ENCODE measurements at places on chromosomes 6 and 20.

DNA sequence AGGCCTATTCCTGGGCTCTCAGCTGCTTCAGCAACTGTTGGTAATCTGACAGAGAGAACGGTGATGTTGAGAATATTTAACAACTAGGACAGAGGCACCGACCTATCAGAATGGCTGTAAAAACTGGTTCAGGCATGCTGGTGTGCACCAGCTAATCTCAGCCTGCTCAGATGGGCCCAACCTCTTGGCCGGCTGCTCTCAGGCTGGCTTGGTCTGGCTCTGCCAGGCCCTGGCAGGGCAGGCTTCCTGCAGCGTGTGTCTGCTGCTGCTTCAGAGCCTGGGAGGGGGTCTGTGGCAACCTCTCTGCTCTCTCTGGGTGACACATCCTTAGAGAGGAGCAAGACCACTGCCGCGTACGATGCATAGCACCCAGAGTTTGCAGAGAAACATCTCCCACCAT lies 4.8 kb downstream of the SLC2A12 start:
- DNase-seq: no peak

DNA sequence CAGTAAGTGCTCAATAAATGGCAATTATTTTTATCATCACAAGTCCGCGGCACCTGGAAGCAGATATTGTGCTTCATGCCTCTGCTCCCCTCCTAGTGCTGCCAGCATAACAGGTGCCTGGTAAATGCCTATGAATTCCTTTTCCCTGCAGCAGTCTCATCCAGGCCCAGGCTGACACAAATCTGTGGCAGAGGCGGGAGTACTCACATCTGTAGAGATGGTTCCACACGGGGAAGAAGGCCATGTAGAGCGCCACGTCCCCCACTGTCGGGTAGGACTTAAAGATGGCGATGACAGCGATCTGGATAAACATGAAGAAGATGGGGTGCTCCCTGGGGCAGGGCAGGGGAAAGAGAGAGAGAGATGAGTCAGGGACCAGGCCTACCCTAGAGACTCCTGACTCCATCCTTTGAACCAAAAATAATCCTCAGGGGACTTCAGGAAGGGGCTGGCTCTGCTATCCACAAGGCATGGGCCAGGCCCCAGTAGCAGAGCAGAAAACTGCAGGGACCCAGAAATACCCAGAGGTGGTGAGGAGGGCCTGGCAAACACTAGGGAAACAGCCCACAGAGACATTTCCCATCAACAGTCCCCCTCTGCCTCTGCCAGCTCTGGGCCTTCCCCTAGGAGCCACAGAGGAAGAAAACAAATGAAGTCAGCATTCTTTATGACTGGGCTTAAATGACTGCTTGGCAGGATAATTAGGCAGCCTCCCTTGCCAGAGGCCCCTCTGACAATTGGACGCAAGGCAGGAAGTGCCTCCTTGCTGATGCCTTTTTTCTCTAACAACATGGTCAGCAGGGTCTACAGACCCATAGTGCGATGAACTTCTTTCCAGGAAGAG lies 23.0 kb downstream of the MAP1LC3A start:
- no peak for DNase-seq

GRCh38 chr20:63915471-63915870 lies 20.5 kb downstream of the DNAJC5 start:
- DNase-seq: no peak

DNA sequence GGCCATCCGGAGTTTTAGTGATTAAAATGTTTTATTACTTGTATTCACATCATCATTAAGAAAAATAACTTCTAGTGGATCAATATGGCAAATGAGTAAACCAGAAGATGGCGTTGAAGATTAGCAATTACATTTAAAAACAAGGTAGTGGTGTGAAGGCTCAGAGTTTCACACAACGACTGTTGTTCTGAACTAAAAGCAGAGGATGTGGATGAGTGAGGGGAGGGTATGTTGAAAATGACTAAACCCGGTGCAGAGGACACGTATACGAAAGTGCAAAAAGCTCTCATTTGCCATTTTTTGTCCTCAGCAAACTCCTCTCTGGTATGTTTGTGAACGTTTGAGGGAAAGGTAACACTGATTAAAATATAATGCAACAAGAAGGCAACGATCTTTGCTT lies 1.9 kb upstream of the IRF4 start:
- DNase-seq: no peak

- peak; percentile 82 for DNase-seq
These were observed 33.8 kb upstream of the SCRT2 start for GRCh38 chr20:709423-709822.

- DNase-seq: no peak
These were observed 1404.0 kb upstream of the ADGRB3 start for GRCh38 chr6:67231092-67231491.

DNA sequence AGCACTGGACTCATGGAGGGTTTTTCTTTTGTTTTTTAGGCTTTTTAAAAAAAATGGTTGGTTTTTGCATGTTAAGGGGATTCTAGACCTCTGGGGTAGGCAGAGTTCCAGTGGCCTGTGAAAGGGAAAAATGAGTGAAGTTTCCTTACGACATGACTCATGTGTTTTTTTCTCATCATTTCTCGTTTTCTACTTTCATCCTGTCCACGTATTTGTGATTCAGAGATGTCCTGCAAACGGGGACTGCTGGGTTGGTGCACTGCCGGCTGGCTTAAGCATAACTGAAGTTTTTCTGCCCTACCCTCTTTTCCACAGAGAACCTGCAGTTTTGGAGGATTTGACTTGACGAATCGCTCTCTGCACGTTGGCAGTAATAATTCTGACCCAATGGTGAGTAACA lies 182.3 kb downstream of the SASH1 start:
- DNase-seq: no peak

GRCh38 chr6:71393981-71394432 lies 105.4 kb downstream of the OGFRL1 start:
- DNase-seq: no peak

GRCh38 chr6:166739976-166740318 lies 112.9 kb upstream of the RPS6KA2 start:
- no peak for DNase-seq

DNA sequence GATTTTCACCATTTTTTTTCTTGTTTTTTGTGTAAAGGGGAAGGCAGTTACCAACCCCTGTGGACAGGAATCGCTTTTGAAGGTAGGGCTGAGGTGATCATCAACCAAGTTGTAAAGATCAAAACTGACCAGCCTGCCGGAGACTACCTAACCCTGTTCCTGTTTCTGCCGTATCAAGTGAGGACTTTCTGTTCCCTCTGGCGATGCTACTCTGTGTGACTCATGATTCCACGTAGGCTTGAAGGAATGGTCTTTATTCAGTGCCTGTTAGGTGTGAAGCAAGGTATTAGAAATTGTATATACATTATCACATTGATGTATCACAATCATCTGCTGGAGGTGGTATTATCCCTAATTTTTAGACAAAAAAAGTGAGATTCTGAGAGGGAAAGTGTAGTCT lies 161.3 kb downstream of the SOX4 start:
- no peak for DNase-seq

- DNase-seq: no peak
These were observed 18.6 kb upstream of the POLR1H start for GRCh38 chr6:30042476-30042875.

DNA sequence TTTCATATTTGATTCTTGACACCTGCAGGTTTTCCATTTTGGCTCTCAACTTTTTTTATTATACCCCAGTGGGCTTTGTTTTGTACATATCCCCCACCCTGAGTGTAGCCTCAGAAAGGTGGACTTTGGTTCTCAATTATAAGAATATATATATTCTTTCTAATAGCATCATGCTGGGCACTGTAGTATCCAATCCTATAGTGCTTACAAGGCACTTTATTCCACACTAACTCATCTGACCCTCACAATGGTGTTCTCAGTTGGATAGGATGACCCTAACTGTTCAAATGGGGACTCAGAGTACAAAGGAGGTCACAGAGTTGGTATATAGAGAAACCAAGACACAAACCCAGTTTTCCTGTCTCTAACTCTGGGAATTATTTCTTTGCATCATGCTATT lies 48.9 kb upstream of the SNAP25 start:
- DNase-seq: no peak

- no peak for DNase-seq
These were observed 145.5 kb upstream of the STMND1 start for GRCh38 chr6:16956361-16956760.

GRCh38 chr20:31739550-31739977 lies 474 bp downstream of the TPX2 start:
- no peak for DNase-seq

GRCh38 chr6:38407192-38407591 lies 232.5 kb downstream of the BTBD9 start:
- no peak for DNase-seq

- no peak for DNase-seq
These were observed 429.7 kb upstream of the RUNX2 start for GRCh38 chr6:44898296-44898930.

GRCh38 chr6:20490591-20490990 lies 43.7 kb upstream of the CDKAL1 start:
- DNase-seq: no peak

- no peak for DNase-seq
These were observed 1.9 kb upstream of the PTPN1 start for GRCh38 chr20:50508171-50508755.

DNA sequence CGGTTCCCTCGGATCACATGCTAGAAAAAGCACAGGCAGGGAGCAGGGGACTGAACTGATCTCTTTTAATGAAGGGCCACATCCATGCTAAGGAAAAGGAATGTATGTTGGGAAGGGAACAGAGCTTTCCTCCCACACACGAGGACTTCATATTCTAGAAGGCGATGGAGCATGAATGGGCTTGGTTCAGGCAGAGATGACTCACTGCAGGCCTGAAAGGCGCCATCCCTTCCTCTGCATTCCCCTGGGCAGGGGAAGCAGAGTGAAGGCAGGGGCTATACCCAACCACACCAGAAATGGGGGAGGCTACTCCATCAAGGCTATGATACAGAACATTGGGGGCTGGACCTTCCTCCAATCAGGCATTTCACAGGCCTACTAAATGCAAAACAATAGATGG lies 30.6 kb downstream of the ELMO2 start:
- no peak for DNase-seq

DNA sequence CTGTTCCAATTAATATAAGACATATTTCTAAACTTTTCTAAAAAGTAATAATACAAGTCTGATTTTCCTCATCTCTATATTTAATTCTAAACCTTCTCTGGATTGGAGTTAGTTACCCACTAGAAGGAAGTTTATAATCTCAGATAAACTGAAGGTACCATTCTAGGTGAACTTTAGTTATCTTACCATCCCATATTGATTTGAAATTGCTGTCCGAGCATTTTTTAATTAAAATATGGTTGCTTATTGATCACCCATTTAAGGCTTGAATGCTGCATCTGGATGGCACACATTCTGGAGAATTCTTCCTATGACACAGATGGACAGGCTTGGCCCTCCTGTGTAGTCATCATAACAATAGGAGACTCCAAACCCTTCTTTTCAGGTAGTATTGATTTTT lies 8.0 kb downstream of the RNF182 start:
- DNase-seq: no peak

DNA sequence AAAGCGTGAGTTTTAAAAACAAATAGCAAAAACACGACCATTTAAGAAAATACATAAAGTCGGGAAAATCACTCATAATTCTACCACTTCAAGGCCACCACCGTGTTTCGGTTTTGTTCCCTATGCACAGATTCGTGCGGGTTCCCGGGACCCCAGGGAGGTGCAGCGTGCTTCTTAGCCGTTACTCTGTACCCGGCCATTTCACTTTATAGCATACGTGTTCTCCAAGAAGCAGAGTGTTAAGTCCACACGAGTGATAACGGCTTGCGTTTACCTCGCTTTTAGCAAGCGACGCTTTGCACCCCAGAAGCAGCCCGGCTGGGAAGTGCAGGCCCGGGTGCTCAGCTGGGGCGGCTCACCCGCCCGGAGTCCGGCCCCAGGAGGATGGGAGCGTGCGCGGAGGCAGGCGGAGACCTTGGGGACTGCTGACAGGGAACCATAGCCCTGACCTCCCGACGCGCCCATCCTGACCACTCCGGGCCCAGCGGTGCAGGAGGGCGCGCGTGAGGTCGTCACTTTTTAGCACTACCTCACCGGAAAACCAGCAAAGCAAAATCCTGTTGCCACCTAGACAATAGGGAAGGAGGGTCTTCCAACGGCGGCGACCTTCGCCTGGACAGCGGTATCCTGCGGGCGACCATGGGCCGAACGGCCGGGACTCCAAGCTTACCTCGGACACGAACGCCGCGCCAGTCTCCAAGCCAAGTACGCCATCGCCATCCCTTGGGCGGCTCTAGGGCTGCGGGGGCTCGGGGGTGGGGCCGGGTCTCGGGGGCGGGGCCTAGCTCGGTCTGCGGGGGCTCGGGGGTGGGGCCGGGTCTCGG lies at the start of gene ECI2:
TSS of gene ECI2 (minus strand) at position 735 of the 824 bp plus-strand sequence. CDS start at position 720, 15 bp downstream.
- DNase-seq: peak; percentile 82

- peak; percentile 30 for DNase-seq
These were observed 637 bp downstream of the TRPC4AP start for GRCh38 chr20:35091816-35092523.

- DNase-seq: no peak
These were observed 60.0 kb upstream of the AHI1 start for GRCh38 chr6:135557582-135557981.

GRCh38 chr20:63706852-63707557 lies 771 bp downstream of the ARFRP1 start:
- DNase-seq: peak; percentile 17

DNA sequence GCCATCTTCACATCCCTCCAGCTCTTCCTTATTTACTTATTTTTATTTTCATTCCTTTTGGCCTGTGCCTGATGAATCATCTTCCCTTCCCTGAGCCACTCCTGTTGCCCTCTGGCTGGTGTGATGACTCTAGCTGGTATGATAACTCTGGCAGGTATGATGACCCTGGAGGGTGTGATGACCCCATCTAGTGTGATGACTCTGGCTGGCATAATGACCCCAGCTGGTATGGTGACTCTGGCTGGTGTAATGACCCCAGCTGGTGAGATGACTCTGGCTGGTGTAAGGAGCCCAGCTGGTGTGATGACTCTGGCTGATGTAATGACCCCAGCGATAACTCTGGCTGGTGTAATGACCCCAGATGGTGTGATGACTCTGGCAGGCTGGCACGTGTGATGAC lies 426.8 kb downstream of the QKI start:
- DNase-seq: no peak

DNA sequence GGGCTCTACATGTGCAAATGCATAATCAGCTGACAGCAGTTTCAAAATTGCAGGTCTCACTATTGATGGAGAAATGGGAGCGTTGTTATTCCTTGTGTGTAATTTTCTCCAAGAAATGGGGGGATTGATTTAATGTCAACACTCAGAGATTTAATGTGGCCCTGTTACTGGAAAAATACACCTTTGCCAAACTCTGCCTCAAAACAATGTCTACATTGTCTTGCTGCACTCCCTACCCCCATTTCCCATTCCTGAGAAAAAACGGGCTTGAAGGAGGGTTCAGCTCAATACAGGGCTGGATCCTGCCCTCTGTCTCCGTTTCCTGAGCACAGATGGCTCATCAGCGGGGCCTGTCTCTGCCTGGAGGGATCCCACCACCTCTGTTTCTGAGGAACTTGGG lies 18.4 kb downstream of the EDN3 start:
- DNase-seq: no peak

DNA sequence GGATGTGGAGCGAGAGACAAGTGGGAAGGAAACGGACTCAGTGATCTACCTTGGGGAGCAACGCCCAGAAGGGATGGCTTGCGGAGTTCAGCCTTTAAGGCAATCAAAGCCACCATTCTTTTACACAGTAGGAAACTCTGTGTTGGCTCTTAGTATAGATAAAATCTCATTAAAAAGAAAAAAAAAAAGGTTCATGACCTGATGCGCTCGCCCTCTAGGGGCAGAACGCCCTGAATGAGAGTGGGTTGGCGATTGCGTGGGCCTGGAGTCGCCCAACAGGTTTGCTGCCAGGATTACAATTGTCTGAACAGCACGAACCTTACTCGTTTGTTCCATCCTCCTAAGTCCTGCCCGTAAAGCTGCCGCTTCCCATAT lies 1.2 kb downstream of the TPD52L1 start:
- DNase-seq: no peak

- DNase-seq: no peak
These were observed 142.6 kb upstream of the RPS6KA2 start for GRCh38 chr6:166769648-166770047.

Measured in NCI-H1105 treated with DMSO at 0.1 percent for 48 hours (cell line).